ENCODE measurements at places on chromosomes 4 and X. TPM values are rescaled to one million over a fixed set of nuclear protein-coding genes. Genes with fewer than 3 reads are reported as not detected.

The ADGRL3 gene
- polyA plus RNA-seq = 19.5 TPM

The ZFYVE28 gene
- 1.7 TPM for polyA plus RNA-seq

DNA sequence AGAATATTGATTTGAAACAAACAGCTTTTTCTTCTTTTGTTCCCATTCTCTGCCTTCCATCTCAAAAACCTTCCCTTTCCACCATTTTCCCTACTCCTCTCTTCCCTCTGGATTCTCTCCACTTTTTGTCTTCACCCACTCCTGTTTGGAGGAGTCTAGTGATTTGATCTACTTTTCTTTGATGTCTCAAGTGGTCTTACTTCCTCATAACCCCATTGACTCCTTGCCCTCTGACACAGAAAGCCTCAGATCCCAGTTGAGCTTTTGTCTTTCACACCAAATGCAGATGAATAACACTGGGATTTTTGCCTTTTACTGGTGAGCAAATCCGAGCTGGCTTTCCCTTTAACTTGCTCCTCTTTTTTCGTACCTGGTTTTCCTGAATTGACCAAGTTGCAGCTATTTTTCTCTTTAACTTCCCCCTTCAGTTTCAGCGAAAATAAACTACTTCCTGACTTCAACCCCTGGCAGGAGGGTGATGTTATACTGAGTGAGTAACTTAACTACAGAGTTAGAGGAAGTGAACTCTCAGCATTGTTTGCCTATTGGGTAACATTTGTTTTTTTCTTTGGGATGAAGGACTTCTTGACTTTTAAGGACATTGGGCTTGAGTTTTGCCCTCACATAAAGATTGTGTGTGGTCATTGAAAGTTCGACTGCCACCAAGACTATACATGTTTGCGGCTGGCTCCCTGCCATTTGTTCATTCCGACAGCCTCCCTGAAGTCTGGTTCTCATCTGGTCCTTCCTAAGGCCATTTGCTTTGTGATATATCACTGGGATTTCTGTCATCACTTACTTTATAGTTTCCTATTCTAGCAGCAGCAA, 392.8 kb upstream of the NR3C2 start:
- DNase-seq = no peak

GRCh38 chr4:78774417-78774816, 1.7 kb upstream of the BMP2K start:
- no peak for DNase-seq

- no peak for DNase-seq
Measured at GRCh38 chr4:183801457-183802165, 103.5 kb upstream of the STOX2 start.

The F11 gene
- not detected for polyA plus RNA-seq

The CXCL1 gene
- polyA plus RNA-seq = not detected

The HELQ gene
- 19.9 TPM for polyA plus RNA-seq

DNA sequence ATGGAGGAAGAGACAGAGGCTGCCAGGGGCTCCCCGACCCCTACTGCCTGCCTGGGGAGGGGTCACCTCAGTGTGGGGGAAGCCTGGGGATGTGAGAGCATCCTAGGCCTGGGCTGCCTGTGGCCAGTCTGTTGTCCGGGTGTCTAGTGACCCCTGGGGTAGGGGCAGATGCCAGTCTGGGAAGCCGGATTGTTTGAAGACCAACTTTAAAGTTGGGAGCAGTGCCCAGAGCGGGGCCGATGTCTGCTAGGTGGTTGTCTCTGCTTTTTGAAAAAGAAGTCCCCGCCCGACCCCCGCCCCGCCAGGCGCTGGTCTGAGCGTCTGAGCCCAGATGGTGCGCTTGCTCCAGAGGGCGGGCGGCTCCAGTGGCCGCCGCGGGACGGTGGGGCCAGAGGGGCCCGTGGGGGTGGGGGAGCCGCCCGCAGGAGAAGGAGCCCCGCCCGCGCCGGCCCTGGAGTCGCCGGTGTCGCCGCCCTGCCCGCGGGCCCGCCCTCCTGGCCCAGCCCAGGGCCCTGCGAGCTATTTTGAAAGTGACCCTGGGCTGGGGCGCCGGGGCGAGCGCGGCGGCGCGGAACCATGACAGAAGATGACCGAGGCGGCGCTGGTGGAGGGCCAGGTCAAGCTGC, at the start of gene DOK7:
Gene DOK7, plus strand, starts transcription at position 517 of the 626 bp plus-strand sequence. Its CDS starts 70 bp downstream, at position 587.
- DNase-seq = no peak

GRCh38 chrX:121011254-121011653, 25.7 kb upstream of the CT47A1 start:
- no peak for DNase-seq

The HSD17B13 gene
- 0.18 TPM for polyA plus RNA-seq

The CLDN22 gene
- polyA plus RNA-seq = not detected

The CXCL6 gene
- polyA plus RNA-seq = not detected

The NLGN4X gene
- 2.0 TPM for polyA plus RNA-seq

DNA sequence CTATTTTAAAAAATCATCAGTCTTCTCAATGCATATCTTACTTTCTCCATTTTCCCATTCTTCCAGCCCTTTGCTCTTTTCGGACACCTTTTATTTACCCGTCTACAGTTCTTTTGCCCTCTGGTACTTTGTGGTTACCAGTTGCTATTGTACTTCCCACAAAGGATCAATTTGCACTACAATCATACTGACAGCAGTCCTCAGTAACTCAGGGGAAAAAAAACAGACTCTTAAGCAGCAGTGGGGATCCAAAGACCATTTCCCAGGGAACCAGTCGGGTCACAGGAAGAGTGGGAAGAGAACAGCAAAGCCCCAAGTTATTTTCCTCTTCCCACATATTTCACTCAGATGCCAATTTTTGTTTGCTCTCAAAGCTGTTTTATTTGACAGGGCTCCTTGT, 23.1 kb downstream of the DMD start:
- no peak for DNase-seq

GRCh38 chr4:172726001-172726423, 442.6 kb upstream of the GALNT7 start:
- DNase-seq = no peak

- DNase-seq = peak; percentile 9
Measured at GRCh38 chrX:16992445-16992844, 46.0 kb downstream of the REPS2 start.

GRCh38 chr4:158018221-158018830, 154.5 kb downstream of the GASK1B start:
- DNase-seq = no peak

The SPON2 gene
- polyA plus RNA-seq = 55.6 TPM

DNA sequence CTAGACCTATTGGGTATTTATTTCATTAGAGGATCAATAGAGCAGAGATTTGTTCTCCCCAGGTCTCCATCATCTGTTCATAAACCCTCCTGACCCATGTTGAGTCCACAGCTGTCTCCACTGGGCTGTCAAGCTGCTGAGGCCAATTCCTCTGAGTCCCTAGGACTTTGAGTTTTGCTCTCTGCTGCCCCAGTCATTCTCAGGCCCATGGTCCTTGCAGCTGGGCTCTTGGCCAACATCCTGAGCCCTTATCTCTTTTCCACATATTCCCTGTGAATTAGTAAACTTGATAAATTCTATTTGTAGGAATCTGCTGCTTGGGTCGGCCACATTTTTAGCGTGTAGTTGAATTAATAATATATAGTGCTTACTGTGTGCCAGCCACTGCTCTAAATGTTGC, 41.9 kb downstream of the FHL1 start:
- no peak for DNase-seq

The RUFY3 gene
- 89.7 TPM for polyA plus RNA-seq

The PABPC1L2A gene
- not detected for polyA plus RNA-seq

The PF4V1 gene
- not detected for polyA plus RNA-seq

The TBC1D9 gene
- polyA plus RNA-seq = 13.8 TPM

The SPANXA1 gene
- not detected for polyA plus RNA-seq

DNA sequence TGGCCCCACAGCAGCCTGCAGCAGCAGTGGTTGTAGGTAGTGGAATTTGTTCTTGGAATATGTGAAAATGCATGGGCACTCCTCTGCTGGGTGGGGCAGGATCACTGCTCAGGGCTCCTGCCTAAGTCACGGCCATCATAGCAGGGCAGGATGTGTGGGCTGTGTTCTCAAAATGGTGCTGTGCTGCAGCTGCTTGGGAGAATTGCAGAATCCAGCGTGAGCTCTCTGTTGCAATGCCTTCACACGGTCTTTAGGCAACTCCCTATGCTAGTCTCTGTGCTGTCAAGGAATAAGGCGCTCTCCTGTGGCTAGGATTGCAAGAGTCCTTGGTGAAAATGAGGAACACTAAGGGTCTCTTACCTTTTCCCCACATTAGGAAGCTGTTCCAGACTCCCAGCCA, 42.9 kb downstream of the F8 start:
- no peak for DNase-seq

GRCh38 chrX:139831675-139832456, 101.0 kb downstream of the ATP11C start:
- no peak for DNase-seq

DNA sequence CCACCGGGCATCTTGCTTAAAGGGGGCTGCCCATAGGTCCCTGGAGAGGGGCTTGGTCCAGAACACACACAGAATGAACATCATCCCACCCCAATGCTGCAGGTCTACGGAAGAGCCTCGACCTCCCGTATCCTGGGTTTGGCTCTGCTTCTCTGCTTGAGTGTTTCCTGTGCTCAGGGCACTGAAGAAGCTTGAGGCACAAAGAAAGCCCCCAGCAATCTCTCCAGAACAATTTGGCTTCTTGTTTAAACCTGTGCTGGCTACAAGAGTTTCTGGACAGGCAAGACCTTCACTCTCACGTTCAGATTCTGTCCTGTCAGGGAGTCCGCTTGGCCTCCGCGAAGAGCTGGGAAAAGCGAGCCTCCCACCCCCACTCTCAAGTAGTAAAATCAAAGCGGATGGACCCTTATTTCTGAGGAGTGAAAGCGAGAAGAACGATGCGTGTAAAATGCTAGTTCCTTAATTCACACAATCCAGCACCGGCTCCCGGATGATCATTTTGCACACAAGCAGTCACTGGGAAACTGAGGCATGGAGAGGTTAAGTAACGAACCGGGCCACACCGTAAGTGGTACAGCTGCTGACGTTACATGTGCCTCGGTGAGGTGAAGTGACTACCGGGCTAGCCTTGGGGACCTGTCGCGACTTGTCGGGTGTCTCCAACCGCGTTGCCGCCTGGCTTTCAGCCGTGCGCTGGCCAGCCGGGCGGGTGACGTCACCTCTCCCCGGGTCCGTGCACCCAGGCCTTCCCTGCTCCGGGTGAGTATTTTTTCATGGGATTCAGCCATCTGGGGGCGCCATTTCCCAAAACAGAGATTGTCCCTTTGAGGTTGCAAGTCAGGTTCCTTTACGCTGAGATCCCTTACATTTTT, 3.1 kb upstream of the SFRP2 start:
- DNase-seq = no peak

- DNase-seq = no peak
Measured at GRCh38 chr4:168387091-168387490, 68.5 kb upstream of the DDX60 start.

The AKAP14 gene
- not detected for polyA plus RNA-seq

DNA sequence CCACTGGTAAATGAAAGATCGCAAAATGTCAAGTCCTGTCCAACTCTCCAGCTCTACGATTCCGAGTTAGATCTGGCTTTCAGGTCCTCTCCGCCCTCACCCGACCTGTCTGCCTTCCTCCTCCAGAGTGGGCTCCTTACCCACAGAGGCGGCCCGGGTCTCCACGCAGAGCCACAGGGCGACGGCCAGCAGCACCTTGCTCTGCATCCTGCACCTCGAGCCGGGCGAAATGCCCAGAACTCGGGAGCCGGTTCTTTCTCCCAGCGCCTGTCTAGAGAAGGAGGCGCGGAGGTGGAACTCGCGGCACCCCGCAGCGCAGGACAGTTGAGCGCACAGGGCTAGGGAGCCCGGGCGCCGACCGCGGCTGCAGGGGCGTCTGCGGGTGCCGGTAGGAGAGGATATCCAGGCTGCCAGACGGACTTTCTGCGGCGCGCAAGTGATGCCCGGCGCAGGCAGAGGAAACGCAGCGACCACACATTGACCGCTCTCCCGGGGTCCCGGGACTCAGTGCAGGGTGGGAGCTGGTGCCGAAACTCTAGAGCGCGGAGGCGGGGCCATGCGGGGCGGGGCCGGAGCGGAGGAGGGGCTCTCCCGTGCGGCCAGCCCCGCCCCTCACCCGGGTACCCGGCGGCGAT, at the start of gene KDR:
Gene KDR, minus strand, starts transcription at position 509 of the 635 bp plus-strand sequence. Its CDS starts 302 bp downstream, at position 207.
- no peak for DNase-seq

DNA sequence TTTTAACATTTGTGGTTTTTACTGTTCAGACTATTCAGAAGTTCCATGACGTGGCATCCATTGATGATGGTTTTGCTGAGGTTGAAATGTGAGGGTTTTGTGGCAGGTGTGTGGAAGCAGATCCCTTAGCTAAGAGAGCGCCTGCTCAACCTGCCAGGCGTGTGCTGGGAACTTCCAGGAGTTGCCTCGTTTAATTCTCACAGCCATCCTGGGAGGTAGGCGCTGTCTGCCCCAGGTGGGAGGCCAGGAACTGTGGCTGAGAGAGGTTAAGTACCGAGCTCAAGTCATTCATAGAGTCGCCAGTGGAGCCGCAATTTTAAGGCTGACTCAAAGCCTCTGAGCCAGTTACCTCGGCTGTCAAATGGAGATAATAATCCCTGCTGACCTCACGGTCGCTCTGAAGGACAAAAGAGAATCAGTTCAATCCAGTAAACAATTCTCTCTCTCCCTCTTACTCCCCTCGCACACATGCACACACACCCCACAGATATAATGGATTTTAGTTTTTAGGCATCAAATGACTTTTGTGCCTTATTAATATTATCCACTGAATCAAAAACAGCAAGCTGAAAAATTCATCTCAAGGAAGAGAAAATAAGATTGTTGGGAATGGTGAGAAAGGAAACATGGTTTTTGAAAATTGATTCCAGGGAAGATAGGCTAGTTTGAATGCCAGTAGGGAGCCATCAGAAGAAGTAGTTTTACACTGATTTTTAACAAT, 171.3 kb downstream of the PTTG2 start:
- DNase-seq = no peak

- no peak for DNase-seq
Measured at GRCh38 chr4:78312989-78313753, 238.4 kb upstream of the ANXA3 start.

DNA sequence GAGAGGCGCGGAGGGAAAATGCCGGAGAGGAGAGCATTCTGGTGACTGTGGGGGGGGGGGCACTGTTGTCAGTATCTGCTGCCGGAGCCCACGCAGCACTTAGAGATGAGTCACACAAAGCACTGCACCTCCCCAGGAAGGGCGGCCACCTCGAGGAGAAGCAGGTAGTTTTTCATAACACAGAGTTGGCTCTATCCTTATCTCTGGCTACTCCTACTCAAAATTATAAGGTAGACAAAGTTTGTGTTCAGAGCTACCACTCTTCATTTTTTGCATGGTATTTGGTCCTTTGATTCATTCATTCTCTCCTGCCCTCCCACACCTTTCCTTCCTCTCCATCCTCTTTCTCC, 76.2 kb upstream of the SCOC start:
- DNase-seq = no peak

GRCh38 chr4:53713296-53713695, 122.0 kb upstream of the LNX1 start:
- DNase-seq = no peak

DNA sequence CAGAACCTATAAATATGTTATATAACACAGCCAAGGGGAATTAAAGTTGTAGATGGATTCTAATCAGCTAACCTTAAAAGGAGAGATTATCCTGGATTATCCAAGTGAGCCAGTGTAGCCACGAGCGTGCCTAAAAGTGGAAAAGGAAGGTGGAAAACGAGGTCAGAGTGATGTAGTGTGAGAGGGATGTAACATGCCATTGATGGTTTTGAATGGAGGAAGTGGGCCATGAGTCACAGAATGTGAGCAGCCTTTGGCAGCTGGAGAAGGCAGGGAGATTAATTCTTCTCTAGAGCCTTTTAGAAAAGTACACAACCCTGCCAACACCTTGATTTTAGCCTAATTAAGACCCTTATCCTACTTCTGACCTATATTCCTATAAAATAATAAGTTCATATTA, 149.1 kb downstream of the SLC39A8 start:
- DNase-seq = no peak

- DNase-seq = no peak
Measured at GRCh38 chr4:98656886-98657285, 1.5 kb downstream of the TSPAN5 start.

- no peak for DNase-seq
Measured at GRCh38 chr4:86775061-86775460, 74.1 kb downstream of the SLC10A6 start.

All from forelimb muscle (tissue), 1 donor.